ENCODE measurements at places on chromosomes 11 and 22.

DNA sequence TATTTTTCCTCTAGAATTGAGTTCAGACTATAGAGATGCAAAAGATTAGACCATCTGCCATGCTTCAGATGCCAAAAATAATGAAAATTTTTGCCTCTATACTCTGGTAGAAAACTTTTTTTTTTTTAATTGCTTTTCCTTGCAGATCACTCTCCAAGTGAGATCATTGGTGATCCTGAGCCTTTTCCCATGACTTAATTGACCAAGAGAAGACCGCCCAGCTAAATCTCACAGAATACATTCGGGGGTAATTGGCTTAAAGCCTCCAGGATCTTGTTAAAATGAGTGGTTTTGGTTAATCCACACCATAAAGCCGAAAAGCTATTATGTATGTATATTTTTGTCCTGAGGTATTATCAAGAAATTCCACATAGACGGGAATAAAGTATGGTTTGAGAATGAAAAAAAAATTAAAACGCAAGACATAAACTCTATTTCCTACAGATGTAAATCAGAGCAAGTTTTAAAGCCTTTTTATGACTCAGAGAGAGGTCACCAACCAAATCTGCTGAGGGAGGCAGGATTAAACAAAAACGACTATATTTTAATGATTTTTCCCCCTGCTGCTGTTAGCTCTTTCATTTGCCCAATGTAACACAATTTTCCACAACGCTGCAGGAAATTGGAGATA lies 64.0 kb downstream of the PARVA start:
- no peak overlapping the region for H3K27ac ChIP-seq
- peak; percentile 72 for DNase-seq
- no peak overlapping the region for H3K4me3 ChIP-seq
- no peaks in the 10 kb centered on the region for H3K4me1 ChIP-seq

GRCh38 chr11:44456544-44457300 lies 108.7 kb upstream of the CD82 start:
- H3K36me3 ChIP-seq: no peaks in the 10 kb centered on the region
- no peaks in the 10 kb centered on the region for H3K27me3 ChIP-seq
- no peaks in the 10 kb centered on the region for H3K4me1 ChIP-seq
- no peak overlapping the region for H3K4me3 ChIP-seq
- H3K27ac ChIP-seq: no peak overlapping the region

DNA sequence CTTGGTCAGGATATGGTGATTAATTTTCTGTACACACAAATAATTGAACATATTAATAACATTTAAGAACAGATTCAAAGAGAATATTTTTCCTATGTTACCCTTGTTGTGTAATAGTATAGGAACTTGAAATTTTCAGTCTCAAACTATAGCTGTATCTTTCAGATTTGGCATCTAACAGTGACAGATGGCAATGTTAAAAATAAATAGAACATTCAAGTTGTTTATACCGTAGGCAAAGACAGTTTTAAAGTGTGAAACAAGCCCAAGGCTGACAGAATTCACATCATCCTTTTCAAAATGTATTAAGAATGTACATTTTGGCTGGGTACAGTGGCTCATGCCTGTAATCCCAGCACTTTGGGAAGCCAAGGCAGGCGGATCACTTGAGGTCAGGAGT lies 92.6 kb upstream of the TP53AIP1 start:
- DNase-seq: no peak
- H3K36me3 ChIP-seq: peaks cover 7% of the 10 kb centered on the region
- no peaks in the 10 kb centered on the region for H3K4me1 ChIP-seq
- H3K27ac ChIP-seq: no peak overlapping the region
- H3K27me3 ChIP-seq: no peaks in the 10 kb centered on the region

DNA sequence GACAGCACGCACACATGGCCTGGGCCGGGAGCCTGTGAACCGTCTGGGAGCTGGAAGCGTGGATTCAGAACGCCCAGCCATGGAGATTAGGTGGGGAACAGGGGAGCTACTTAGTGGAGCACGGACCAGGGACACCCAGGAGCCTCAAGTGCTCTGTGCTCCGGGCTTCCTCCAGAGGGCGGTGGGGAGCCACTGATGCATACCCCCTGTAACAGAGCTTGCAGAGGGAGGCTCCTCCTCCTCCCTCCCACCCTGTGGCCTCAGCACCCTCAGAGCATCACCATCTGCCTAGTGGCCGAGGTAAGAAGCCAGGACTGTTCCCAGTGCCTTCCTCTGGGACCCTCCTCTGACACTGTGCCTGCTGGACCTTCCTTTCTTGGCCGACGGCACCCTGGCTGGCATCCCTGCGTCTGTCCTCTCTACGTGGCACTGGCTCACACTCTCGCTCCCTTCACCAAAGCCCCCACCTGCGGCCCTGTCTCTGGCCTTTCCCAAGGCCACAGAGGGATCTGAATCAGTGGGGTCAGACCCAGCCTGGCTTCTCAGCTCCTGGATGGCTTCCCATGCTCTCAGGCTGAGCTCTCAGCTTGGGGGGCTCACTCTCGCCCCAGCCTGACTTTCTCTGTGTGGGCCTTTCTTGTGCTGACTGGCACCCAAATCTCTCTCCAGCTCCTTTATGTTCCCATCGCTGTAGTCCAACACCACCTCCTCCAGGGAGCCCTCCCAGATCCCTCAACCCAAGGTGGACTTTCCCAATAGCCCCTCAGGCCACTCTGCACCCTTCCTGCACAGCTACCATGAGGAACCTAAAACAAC lies 780.9 kb downstream of the BRD1 start:
- peaks cover 2% of the 10 kb centered on the region for H3K36me3 ChIP-seq
- H3K4me1 ChIP-seq: peaks cover 59% of the 10 kb centered on the region
- no peak overlapping the region for H3K27ac ChIP-seq
- DNase-seq: peak; percentile 82
- H3K27me3 ChIP-seq: peaks cover 2% of the 10 kb centered on the region

GRCh38 chr22:41305646-41306045 lies 4.3 kb downstream of the ZC3H7B start:
- peaks cover 11% of the 10 kb centered on the region for H3K36me3 ChIP-seq
- H3K27me3 ChIP-seq: no peaks in the 10 kb centered on the region
- no peak overlapping the region for H3K27ac ChIP-seq

GRCh38 chr22:20212754-20213699 lies 55.1 kb downstream of the RTN4R start:
- H3K4me3 ChIP-seq: no peak overlapping the region
- H3K27ac ChIP-seq: no peak overlapping the region
- no peaks in the 10 kb centered on the region for H3K27me3 ChIP-seq
- H3K36me3 ChIP-seq: no peaks in the 10 kb centered on the region
- no peak for DNase-seq

DNA sequence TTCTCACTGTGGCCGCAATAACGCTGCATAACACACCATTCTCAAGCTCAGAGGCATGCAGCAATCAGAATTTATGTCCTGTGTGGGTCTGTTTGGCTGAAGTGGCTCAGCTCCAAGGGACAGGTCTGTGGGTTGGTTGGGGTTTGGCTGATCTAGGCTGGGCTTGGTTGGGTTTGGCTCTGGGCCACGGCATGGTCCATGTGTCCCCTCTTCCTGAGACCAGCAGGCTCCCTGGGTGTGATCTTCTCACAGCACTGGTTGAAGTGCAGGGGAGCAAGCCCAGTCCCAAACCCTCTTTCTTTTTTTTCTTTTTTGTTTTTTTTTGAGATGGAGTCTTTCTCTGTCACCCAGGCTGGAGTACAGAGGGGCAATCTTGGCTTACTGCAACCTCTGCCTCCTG lies 25.0 kb downstream of the SMIM38 start:
- H3K27me3 ChIP-seq: no peaks in the 10 kb centered on the region
- no peak overlapping the region for H3K27ac ChIP-seq
- no peak for DNase-seq
- H3K4me1 ChIP-seq: no peaks in the 10 kb centered on the region
- no peak overlapping the region for H3K4me3 ChIP-seq
- no peaks in the 10 kb centered on the region for H3K36me3 ChIP-seq

DNA sequence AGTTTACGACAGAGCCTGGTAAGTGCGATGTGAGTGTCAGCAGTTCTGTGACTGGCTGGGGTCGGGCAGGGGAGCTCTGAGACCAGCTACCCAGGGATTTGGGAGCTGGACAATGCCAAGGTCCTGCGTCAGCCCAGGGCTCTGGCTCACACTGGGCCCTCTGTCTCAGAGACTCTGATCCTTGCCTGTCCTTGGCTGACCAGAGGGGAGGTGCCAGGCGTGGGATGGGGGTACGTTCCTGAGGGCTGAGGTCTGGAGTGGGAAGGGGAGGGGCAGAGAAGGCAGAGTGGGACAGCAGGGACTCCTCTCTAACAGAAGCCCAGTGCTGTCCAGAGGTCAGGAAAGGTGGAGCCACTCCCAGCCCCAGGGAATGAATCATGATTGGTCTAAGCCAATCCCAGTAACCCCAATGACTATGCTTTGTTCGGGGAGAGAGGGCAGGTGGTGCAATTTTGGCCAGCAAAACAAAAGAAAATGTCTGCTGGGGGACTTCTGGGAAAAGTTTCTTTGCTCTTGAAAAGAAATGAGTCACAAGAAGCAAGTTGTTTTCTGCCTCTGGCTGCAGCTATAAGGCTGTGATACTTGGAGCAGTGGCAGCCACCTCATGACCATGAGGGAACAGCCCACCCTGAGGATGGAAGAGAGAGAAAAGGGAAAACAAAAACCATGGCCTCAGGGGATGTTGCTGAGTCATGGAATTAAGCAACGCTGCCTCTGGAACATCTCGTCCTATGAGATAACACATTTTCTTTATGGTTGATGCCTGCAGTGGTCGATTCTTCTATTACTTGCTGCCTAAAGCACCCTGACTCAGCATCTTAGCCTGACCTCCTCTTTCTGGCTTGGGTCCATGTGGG lies 108.3 kb downstream of the CHST1 start:
- H3K27me3 ChIP-seq: no peaks in the 10 kb centered on the region
- H3K4me1 ChIP-seq: peaks cover 14% of the 10 kb centered on the region
- no peaks in the 10 kb centered on the region for H3K36me3 ChIP-seq
- DNase-seq: no peak
- H3K4me3 ChIP-seq: no peak overlapping the region
- no peak overlapping the region for H3K27ac ChIP-seq

- no peak overlapping the region for H3K27ac ChIP-seq
- no peaks in the 10 kb centered on the region for H3K27me3 ChIP-seq
- peaks cover 51% of the 10 kb centered on the region for H3K4me1 ChIP-seq
Observed at GRCh38 chr22:23226497-23226850, 46.2 kb downstream of the BCR start.

- H3K36me3 ChIP-seq: no peaks in the 10 kb centered on the region
- H3K27me3 ChIP-seq: peaks cover 7% of the 10 kb centered on the region
- no peak within 1 kb of the TSS for H3K27ac ChIP-seq
- peak; percentile 79 for DNase-seq
Observed at GRCh38 chr11:7251836-7252682, at the start of gene SYT9. Gene SYT9 (plus strand): TSS chr11:7251904. CDS start chr11:7252187, 283 bp downstream.

GRCh38 chr11:11329062-11329806 lies 23.8 kb downstream of the CSNK2A3 start:
- no peak overlapping the region for H3K4me3 ChIP-seq
- no peaks in the 10 kb centered on the region for H3K4me1 ChIP-seq
- no peaks in the 10 kb centered on the region for H3K27me3 ChIP-seq

DNA sequence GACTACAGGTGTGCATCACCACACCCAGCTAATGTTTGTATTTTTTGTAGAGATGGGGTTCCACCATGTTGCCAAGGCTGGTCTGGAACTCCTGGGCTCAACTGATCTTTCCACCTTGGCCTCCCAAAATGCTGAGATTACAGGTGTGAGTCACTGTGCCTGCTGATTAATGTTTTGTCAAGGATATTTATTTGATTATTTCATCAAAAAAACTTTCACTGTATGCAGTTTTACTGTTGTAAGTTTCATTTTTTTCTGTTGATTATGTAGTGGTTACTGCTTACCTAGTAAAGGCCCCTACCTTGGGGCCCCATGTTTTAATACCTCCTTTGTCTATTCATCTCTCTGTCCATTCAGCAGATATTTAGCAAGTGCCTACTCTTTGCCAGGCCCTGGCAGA lies 16.7 kb upstream of the FAM168A start:
- H3K27me3 ChIP-seq: no peaks in the 10 kb centered on the region
- H3K4me3 ChIP-seq: no peak overlapping the region

DNA sequence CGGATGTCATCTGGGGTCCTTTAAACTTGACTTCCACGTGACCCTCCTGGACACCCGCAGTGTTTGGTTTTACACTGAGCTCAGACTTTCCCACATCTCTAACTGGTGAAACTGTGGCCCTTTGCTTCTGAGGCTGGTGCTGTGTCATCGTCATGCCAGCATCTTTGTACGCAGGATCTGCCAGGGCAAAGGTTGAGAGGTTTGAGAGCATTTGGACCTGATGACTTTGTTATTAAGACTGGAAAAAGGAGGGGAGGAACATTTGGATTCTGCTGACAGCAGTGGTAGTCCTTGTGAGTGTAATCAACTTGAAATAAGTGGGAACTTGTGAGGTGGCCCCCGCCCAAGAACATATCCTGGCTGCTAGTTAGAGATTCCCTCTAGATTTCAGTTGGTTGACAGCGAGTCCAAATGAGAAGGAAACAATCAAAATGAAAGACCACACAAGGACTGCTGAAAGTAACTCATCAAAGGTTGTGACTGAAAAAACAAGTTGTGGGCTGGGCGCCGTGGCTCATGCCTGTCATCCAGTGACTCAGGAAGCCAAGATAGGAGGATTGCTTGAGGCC lies 102.5 kb downstream of the KIAA1671 start:
- H3K4me1 ChIP-seq: peaks cover 11% of the 10 kb centered on the region
- no peak overlapping the region for H3K27ac ChIP-seq
- H3K36me3 ChIP-seq: peaks cover 5% of the 10 kb centered on the region

GRCh38 chr22:50630376-50630775 lies 2.4 kb upstream of the ARSA start:
- no peak overlapping the region for H3K27ac ChIP-seq
- H3K27me3 ChIP-seq: no peaks in the 10 kb centered on the region
- no peak overlapping the region for H3K4me3 ChIP-seq
- peaks cover 19% of the 10 kb centered on the region for H3K36me3 ChIP-seq
- DNase-seq: no peak
- H3K4me1 ChIP-seq: peaks cover 27% of the 10 kb centered on the region

DNA sequence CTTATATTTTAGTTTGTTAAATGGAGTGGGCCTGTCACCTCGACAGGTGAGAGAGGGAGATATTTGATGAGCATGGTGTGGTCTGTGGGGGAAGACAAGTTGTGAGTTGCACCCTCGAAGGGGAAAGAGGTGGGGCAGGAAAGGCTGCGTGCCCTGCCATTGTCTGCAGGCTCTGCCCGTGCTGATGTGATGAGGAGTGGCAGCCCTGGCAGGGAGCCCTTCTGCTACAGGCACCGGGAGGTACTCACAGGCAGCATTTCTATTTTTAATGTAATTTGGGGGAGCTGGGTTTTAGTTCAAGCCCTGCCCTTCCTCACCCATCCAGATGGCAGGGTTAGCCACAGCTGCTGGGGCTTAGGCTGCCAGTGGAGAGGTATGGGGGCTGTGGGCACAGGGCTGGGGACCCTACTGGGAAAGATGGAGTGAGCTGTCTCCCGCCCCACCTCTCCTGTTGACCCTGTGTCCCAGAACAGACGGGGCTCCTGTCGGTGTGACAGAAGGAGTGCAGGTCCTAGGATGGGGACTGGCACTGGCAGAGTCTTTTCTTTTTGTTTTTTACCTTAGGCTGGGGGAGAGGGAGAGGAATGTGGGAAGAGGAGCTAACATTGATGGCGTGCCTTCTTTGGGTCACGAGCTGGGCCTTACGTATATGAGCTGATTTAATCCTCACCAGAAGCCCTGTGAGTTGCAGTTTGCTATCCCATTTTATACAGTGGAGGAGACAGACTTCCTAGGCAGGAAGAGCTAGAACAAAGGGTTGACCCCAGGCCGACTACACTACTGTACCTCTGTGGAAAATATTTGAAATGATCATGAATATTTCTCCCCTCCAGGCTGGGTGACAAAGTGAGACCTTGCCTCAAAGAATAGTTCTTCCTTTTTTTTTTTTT lies 51.6 kb downstream of the CEP164 start:
- H3K4me1 ChIP-seq: peaks cover 16% of the 10 kb centered on the region
- no peak overlapping the region for H3K4me3 ChIP-seq
- H3K36me3 ChIP-seq: peaks cover 57% of the 10 kb centered on the region
- DNase-seq: no peak
